ENCODE measurements at places on chromosomes 11 and 22.

DNA sequence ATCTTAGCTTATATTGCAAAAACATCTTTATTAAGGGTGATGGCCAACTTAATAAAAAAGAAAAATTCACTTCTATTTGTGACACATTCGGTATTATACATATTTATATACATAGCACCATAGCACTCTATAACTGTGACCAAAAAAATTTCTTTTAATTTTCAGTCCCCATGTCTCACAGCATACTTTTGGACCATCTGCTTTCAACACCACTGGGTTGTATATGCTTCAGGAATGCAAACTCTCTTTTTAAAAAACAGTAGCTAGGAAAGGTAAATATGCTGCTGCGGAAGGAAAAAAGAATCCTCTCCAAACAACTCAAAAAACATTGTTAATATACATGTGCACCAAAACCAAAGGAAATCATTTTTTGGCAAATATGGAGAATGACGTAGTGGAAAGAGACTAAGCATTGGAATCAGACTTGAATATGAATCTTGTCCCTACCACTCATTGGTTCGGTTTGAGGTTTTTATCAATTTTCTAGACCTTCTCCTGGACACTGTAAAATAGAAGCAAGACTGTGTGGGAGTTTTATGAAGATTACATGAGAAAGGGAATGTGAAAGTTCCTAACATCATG, 227.9 kb downstream of the BLID start:
- DNase-seq: no peak

DNA sequence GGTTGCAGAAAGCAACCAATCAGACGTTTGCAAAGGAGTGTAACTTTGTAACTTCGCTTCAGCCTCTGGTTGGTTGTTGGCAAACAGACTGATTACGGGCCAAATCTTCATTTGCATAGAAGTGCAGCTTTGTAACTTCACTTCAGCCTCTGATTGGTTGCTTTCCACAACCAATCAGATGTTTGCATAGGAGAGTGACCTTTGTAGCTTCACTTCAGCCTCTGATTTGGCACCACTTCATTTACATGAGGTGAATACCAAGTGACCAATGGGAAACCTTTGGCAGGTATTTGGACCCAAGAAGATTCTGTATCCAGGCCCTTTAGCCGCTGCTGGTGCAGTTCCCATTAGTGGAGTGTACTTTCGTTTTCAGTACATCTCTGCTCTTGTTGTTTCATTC, 16.0 kb downstream of the USP47 start:
- DNase-seq: no peak

GRCh38 chr11:111727431-111727830, 38.8 kb downstream of the PPP2R1B start:
- DNase-seq: no peak

GRCh38 chr11:119756169-119756865, 27.3 kb upstream of the NECTIN1 start:
- DNase-seq: no peak

- no peak for DNase-seq
Measured at GRCh38 chr11:59273373-59273841, 60.7 kb upstream of the MPEG1 start.

- no peak for DNase-seq
Measured at GRCh38 chr11:24496736-24497725, at the start of gene LUZP2. TSS of gene LUZP2 (plus strand) at chr11:24497053.

DNA sequence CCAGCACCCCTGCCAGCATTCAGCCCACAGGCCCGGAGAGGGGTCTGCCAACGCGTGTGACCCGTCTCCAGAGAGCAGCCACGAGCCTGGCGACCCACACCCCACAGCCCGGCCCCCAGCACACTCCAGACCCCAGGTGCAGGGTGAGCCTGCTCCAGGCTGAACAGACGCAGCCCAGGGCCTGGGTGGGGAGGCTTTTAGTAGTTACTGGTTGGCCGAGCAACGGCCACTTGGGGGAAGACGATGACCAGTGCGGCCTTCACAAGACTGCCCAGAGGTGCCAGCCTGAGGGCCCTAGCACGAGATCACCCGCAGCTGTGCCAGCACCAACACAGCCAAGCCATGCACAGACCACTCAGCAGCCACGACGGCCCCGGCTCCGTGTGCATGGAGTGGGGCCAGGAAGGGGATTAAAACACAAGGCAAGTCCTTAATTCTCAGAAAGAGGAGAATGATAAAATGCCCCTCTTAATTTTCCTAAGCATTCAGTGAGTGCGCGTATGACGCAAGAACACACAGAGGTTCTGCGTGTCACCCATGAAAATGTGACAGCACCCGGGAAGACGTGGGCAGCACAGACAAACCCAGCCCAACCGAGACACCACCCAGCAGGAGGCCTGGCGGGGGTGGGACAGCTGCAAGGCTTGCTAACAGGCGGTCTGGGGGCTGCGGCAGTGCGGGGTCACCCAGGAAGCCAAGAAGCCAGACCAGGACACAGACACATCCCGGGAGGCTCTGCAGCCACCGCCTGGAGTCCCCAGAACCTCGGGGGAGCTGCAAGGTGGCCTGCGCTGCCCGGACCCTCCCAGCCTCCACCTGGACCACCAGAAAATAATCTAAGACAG, 47.6 kb downstream of the BRD1 start:
- no peak for DNase-seq
